ENCODE measurements at places on chromosomes 12 and 14.
A peak's percentile ranks its signal among the peaks of the same experiment; 100 is the strongest.

DNA sequence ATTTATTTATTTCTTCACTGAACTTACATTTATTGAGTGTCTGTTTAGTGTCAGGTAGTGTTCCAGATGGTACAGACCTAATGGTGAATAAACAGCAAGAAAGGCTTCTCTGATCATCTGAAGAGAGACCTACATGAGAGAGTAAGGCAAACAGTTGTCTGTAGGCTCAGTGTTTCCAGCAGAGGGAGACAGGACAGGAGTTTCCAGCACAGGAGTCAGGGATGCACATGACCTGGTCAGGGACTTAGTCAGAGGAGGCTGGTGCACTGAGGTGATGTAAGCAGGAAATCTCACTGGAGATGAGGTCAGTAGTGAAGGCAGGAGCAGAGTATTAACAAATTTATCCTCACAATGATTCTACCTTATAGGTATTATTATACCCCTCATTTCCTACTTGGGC, 233.2 kb downstream of the MDGA2 start:
- peak; percentile 81 for DNase-seq

GRCh38 chr12:53803703-53804102, 51.9 kb upstream of the CISTR start:
- no peak for DNase-seq

DNA sequence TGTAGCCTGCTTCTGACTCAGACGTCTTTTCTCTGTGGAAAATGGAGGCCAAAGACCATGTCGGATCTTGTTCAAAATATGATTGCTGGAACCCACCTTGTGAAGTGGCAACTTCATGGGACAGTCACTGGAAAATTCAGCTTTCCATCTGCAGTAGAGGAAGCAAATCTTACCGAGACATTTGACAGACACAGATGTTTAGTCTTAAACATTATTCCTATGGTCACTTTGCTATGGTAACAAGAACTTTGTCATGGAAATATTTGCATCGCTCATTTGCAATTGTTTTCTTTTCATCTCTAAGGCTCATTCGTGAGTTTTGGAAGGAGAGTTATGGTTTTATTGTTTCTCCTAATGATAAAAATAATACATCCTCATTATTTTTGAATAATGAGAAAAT, 98.3 kb upstream of the HIF1A start:
- no peak for DNase-seq

- no peak for DNase-seq
Observed at GRCh38 chr12:114240288-114240687, 165.7 kb downstream of the TBX5 start.

All from epithelial cell of proximal tubule (primary cell).